ENCODE measurements at places on chromosomes 16 and 17. TPM values are rescaled to one million over a fixed set of nuclear protein-coding genes. Genes with fewer than 3 reads are reported as not detected.

DNA sequence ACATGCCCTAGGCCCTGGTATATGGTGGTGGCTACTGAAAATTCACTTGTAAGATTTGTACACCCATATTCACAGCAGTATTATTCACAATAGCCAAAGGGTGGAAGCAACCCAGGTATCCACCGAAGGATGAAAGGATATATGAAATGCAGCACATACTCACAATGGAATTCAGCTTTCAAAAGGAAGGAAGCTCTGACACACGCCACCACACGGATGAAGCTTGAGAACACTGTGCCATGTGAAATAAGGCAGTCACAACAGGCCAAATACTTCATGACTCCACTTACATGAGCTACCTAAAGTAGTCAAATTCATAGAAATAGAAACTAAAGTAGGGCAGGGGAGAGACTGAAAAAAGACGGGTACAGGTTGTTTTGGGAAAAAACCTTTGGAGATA is 2.9 kb downstream of the XPO6 start:
- no peak for DNase-seq

GRCh38 chr17:13120864-13121263 is 103.0 kb upstream of the ELAC2 start:
- DNase-seq = no peak

Gene NLRC3
- total RNA-seq = 0.17 TPM

Gene CACNG3
- not detected for total RNA-seq

Data from fibroblast of lung (primary cell).